ENCODE measurements at places on chromosomes 5 and 9.

DNA sequence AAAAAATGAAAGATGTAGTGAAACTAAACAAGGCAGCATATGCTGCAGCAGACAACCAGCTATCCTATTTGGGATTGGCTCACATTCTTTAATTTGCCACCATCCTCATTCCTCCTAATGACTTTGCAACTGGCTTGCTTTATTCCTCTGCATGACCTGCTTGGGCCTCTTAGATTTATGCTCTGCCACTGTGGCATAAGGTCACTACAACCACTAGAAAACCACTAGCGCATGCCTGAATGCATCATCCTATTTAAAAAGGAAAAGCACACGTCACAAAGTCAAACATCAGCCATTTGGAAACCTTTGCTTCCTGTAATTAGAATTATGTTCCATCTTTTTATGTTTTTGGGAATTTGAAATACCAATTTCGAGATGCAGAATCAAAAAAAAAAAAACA, 40.8 kb upstream of the CCDC152 start:
- peaks cover 23% of the 10 kb centered on the region for H3K4me1 ChIP-seq
- peaks cover 36% of the 10 kb centered on the region for H3K27me3 ChIP-seq
- no peak for DNase-seq
- H3K4me3 ChIP-seq: no peak overlapping the region

GRCh38 chr9:122001491-122002201, 91.5 kb downstream of the TTLL11 start:
- H3K4me1 ChIP-seq: no peaks in the 10 kb centered on the region
- DNase-seq: no peak
- no peak overlapping the region for H3K27ac ChIP-seq
- no peak overlapping the region for H3K4me3 ChIP-seq
- no peaks in the 10 kb centered on the region for H3K27me3 ChIP-seq
- H3K36me3 ChIP-seq: no peaks in the 10 kb centered on the region

- H3K27me3 ChIP-seq: peaks cover 30% of the 10 kb centered on the region
- H3K36me3 ChIP-seq: peaks cover 1% of the 10 kb centered on the region
- H3K27ac ChIP-seq: no peak overlapping the region
- H3K4me3 ChIP-seq: no peak overlapping the region
- peaks cover 22% of the 10 kb centered on the region for H3K4me1 ChIP-seq
- DNase-seq: no peak
Observed at GRCh38 chr9:117720555-117720954, 16.4 kb downstream of the TLR4 start.

DNA sequence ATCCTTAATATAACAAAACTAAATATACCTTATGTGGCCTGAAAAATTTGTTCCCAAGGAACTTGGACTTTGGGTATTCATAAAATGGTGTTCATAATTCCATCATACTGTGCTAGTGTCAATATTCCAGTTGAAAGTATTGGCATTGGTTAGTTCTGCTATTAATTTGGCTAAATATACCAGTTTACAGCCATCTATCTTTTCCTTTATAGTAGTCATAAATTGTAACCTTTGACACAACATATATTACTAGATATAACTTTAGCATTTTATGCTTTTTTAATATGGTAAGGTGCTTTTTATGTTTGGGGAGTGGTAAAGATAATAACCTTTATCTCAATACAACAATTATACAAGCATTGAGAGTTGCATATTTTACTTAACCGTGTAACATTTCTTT, 23.7 kb downstream of the SPATA31D1 start:
- H3K27ac ChIP-seq: no peak overlapping the region
- H3K36me3 ChIP-seq: no peaks in the 10 kb centered on the region
- no peak for DNase-seq
- H3K4me3 ChIP-seq: no peak overlapping the region
- no peaks in the 10 kb centered on the region for H3K4me1 ChIP-seq

- no peak for DNase-seq
- no peaks in the 10 kb centered on the region for H3K4me1 ChIP-seq
- H3K27ac ChIP-seq: no peak overlapping the region
Observed at GRCh38 chr9:119639287-119639955, 270.2 kb upstream of the BRINP1 start.

GRCh38 chr9:30160570-30160969, 2223.9 kb upstream of the ACO1 start:
- no peaks in the 10 kb centered on the region for H3K4me1 ChIP-seq
- H3K27ac ChIP-seq: no peak overlapping the region
- no peaks in the 10 kb centered on the region for H3K36me3 ChIP-seq
- DNase-seq: no peak

- DNase-seq: no peak
- no peaks in the 10 kb centered on the region for H3K27me3 ChIP-seq
- no peak overlapping the region for H3K27ac ChIP-seq
- no peak overlapping the region for H3K4me3 ChIP-seq
- H3K36me3 ChIP-seq: no peaks in the 10 kb centered on the region
Observed at GRCh38 chr9:17017931-17018491, 116.8 kb upstream of the CNTLN start.

- H3K27ac ChIP-seq: peak overlapping the region; percentile 3
- no peaks in the 10 kb centered on the region for H3K36me3 ChIP-seq
- H3K4me3 ChIP-seq: no peak overlapping the region
- no peaks in the 10 kb centered on the region for H3K27me3 ChIP-seq
- peaks cover 52% of the 10 kb centered on the region for H3K4me1 ChIP-seq
- peak; percentile 26 for DNase-seq
Observed at GRCh38 chr5:95861864-95862561, 39.5 kb upstream of the GLRX start.

DNA sequence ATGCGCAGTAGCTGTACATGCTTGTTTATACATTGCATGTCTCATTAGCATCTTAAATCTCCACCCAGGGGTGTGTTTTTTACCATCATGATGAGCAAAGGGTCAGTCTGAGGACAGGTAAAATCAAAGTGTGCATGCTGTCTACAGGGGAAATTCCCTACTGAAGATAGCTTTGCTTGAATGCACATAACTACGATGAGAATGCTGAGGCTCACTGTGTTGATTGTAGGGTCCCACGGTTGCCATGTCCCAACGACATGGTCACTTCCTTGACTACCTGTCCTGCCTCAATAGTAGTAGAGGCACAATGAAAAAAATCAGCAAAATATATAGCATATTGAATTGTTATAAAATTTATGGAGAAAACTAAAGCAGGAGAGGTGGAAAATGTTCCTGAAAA, 95.6 kb upstream of the TUSC1 start:
- H3K36me3 ChIP-seq: no peaks in the 10 kb centered on the region
- no peak for DNase-seq
- H3K27me3 ChIP-seq: no peaks in the 10 kb centered on the region

GRCh38 chr9:108978205-108978604, 35.1 kb downstream of the CTNNAL1 start:
- no peak overlapping the region for H3K4me3 ChIP-seq
- no peak for DNase-seq
- peaks cover 5% of the 10 kb centered on the region for H3K36me3 ChIP-seq
- no peaks in the 10 kb centered on the region for H3K27me3 ChIP-seq
- H3K27ac ChIP-seq: no peak overlapping the region

DNA sequence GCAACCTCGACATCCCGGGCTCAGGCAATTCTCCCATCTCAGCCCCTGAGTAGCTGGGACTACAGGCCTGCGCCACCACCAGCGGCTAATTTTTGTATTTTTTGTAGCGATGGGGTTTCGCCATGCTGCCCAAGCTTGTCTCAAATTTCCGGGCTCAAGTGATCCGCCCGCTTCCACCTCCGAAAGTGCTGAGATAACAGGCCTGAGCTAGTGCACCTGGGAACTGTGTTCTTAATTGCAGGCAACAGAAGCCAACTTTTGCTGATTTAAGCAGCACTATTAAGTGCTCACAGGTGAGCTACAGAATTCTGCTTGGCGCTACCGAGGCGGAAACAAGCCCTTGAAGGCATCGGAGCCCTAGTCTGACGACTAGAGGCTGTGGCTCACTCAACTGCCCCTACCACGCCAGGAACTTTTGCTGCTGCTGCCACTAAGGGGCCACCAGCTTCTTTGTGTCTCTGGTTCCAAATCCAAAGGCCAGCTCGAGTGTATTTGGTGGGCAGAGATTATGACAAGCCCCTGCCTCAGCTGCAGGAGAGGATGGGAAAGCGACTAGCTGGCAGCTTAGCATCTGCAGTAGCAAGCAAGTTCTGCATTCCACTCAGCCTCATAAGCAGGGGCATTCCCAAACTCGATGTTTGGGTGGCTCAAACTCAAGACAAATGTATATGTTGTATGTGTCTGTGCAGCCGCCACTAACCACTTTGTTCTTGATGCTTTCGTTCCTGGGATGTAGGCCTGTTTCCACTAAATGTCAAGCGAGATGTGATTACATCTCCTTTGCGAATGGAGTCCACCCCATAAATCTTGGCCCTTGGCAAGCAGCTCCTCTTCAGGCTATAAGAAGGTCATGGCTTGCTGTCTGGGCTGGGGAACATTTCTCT, 10.6 kb upstream of the HMCN2 start:
- H3K4me3 ChIP-seq: no peak overlapping the region
- H3K27ac ChIP-seq: no peak overlapping the region
- H3K36me3 ChIP-seq: no peaks in the 10 kb centered on the region
- peaks cover 26% of the 10 kb centered on the region for H3K27me3 ChIP-seq
- no peaks in the 10 kb centered on the region for H3K4me1 ChIP-seq

DNA sequence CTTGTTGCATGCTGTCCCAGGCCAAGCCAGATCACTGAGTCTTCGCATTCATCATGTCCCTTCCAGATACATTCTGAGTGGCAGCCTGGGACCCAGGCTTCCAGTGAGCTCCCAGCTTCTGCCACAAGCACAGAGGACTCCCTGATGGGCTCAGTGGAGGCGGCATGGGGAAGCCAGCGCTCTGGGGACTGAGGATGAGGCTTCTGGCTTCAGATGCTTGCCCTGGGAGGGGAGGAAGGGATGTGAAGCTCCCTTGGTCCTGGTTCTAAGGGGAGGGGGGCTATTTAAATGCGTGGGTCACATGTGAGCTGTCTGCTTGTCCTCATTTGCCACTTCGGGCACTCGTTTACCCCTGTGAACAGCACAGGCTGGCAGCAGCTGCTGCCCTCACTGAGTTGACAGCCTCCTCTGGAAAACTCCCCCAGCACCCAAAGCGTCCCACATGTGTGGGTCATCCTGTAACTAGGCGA, 174.0 kb downstream of the NR3C1 start:
- H3K36me3 ChIP-seq: peaks cover 4% of the 10 kb centered on the region
- peaks cover 30% of the 10 kb centered on the region for H3K4me1 ChIP-seq
- no peak for DNase-seq
- H3K4me3 ChIP-seq: peak overlapping the region; percentile 44
- peak overlapping the region; percentile 91 for H3K27ac ChIP-seq
- no peaks in the 10 kb centered on the region for H3K27me3 ChIP-seq

DNA sequence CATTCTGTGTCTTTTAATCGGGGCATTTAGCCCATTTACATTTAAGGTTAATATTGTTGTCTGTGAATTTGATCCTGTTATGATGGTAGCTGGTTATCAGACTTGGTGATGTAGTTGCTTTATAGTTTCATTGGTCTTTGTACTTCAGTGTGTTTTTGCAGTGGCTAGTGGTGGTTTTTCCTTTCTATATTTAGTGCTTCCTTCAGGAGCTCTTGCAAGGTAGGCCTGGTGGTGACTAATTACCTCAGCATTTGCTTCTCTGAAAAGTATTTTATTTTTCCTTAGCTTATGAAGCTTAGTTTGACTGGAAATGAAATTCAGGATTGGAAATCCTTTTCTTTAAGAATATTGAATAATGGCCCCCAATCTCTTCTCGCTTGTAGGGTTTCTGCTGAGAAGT, 156.9 kb downstream of the CNTLN start:
- no peaks in the 10 kb centered on the region for H3K4me1 ChIP-seq
- H3K27ac ChIP-seq: no peak overlapping the region
- H3K36me3 ChIP-seq: no peaks in the 10 kb centered on the region
- H3K27me3 ChIP-seq: no peaks in the 10 kb centered on the region

- H3K27me3 ChIP-seq: peaks cover 13% of the 10 kb centered on the region
- peaks cover 29% of the 10 kb centered on the region for H3K4me1 ChIP-seq
- H3K36me3 ChIP-seq: no peaks in the 10 kb centered on the region
- peak overlapping the region; percentile 97 for H3K27ac ChIP-seq
Observed at GRCh38 chr5:54309691-54310432, 511 bp downstream of the ARL15 start.

- H3K27me3 ChIP-seq: peaks cover 2% of the 10 kb centered on the region
- H3K27ac ChIP-seq: peak overlapping the region; percentile 91
- H3K4me1 ChIP-seq: peaks cover 61% of the 10 kb centered on the region
Observed at GRCh38 chr5:56128113-56128512, 105.0 kb downstream of the ANKRD55 start.

DNA sequence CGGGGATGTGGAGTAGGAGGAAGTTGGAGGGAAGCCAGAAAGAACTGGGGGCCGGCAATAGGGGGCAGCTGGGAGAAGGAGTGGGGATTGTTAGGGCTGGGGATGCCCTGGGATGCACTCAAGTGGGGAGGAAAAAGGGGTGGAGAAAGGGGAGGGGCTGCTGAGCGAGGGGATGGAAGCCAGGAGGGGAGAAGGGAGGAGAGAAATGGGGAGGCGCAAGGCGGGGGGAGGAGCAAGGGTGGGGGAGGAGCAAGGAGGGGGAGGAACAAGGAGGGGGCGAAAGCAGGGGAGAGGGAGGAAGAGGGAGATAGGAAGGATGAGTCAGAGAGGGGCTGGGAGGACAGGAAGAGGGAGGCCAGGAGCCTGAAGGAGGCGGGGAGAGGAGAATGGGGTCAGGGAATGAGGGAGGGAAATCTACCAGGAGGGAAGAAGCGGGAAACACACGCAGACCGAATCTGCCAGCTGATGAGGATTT, 1.6 kb downstream of the IRX4 start:
- no peak overlapping the region for H3K27ac ChIP-seq
- no peak for DNase-seq
- peaks cover 4% of the 10 kb centered on the region for H3K4me1 ChIP-seq
- no peaks in the 10 kb centered on the region for H3K36me3 ChIP-seq

- no peak overlapping the region for H3K27ac ChIP-seq
- DNase-seq: no peak
- H3K4me1 ChIP-seq: no peaks in the 10 kb centered on the region
- H3K36me3 ChIP-seq: no peaks in the 10 kb centered on the region
- peaks cover 2% of the 10 kb centered on the region for H3K27me3 ChIP-seq
- H3K4me3 ChIP-seq: no peak overlapping the region
Observed at GRCh38 chr9:124795881-124796431, 19.0 kb downstream of the OLFML2A start.

DNA sequence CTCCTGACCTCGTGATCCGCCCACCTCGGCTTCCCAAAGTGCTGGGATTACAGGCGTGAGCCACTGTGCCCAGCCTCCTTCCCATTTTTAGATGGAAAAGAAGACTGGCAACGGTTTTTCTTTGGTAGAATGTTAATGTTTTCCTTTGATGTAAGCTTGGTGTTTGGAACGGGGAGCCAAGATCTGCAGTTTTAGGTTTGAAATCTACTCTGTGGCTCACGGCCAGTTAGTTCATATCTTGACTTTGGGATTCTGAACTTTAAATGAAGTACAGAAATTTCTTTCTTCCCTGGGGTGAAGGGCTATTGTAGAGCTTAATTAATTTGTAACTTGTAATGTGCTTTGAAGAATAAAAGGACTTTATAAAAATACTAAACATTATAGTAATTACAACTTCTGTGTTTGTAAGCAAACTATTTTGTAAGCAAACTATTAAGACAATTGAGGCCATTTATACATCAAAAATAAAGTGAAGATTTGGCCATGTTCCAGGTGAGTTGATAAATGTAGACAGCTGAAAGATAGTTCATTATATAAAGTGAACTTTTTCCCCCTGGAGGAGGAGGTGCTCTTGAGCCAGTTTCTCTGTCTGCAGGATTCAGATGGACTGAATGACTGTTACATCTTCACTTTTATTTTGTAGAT, 117.1 kb upstream of the TUT7 start:
- no peaks in the 10 kb centered on the region for H3K4me1 ChIP-seq
- no peak overlapping the region for H3K4me3 ChIP-seq
- H3K36me3 ChIP-seq: no peaks in the 10 kb centered on the region
- DNase-seq: no peak

Measured in activated CD4-positive, alpha-beta T cell treated with anti-CD3 and anti-CD28 coated beads, Interleukin-2, amount 10 ng/mL, durations not matched to agents 7 days and 5 days (primary cell).